NCI-H446 (cell line): ENCODE measurements at places on chromosomes 11 and 22.

GRCh38 chr22:46918197-46918596 is 155.7 kb downstream of the TBC1D22A start:
- no peak for DNase-seq

- DNase-seq: no peak
Observed at GRCh38 chr11:34243600-34244464, 114.0 kb downstream of the ABTB2 start.

DNA sequence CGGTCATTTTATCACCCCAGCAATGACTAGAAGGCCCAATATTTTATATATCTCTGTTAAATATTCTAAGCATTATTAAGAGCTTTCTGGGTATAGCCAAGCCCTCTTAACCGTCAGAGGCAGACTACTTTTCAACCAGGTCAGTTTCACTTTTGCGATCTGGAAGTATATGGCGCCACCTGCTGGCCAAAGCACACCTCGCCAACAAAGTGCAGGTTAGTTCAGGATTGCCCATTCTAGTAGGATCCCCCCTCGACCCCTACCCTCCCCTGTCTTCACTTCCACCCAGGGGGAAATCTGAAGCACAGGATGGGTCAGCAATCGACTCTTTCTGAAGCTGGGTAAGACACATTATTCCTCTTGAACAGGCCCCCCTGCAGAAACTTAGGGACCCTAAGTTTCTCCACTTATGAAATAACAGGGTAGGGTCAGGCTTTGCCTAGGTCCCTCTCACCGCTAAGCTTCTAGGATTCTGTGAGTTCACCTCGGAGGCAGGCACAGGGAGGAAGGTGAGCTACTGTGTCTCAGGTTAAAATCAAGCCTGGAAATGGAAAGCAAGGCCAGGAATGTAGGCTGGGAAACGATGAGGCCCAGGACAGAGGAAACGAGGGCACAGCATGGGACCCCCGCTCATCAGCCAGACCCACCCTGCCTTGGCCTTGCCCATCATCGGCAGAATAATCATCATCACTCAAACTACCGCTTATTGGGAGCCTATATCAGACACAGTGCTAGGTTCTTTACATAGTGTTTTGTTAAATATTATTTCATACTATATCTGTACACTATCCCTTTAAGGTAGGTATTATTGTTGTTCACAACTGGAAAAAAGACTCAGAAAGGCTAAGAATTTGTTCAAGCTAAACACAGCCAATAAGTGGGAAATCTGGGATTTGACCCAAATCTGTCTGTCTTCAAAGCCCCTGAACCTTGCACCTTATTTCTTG is 35.6 kb downstream of the KCNJ1 start:
- DNase-seq: peak; percentile 76

DNA sequence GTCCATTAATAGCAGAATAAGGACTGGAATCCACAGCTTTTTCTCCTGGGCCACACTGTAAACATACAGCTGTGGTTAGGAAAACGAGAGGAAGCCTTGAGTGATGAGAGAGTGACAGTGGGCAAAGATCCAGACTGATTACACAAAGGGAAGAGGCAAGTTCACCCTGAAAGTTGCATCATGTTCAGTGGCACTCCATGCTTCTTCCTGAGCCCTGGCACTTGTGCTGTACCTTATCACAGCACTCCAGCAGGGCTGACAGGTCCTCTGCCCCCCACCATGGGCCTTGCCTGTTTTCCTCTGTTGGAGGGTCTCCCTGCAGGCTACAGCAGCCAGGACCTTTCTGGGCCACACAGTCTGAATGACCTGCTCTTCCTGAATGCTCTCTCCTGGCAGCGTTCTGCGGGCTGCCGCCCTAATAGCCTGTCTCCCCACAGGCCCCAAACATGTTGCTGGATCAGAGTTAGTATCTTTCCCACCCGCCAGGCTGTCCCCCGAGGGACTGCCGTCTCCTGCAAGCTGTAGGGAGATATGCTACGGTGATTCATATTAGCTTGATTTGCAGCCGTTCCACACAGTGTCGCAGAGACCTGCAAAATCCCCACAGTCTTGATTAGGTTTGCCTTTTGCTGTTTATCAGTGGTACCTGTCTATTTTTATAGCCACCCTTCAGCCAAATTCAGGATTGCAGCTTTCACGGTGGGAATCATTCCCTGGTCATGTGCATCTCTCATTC is 60.2 kb downstream of the NTM start:
- DNase-seq: no peak

GRCh38 chr11:12822392-12823022 is 148.3 kb downstream of the TEAD1 start:
- DNase-seq: no peak

DNA sequence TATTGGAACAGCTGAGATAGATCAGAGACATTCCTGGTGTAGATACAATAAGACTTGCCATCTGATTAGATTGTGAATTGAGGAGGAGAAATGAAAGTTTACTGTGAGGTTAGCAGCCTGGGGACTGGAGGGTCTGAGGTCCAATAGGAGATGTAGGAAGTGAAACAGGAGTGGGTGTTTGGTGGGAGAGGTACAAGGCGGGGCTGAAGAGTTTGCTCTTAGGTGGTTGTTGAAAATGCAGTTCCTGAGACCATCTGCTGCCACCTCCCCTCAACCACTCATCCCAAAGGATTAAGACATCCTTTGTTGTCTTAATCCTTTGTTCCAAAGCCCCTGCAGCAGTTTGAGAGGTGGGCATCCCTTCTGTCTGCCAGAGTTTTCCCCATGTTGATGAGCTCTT is 14.8 kb downstream of the PIWIL4 start:
- DNase-seq: no peak

- DNase-seq: no peak
Observed at GRCh38 chr11:64643256-64643881, 52.3 kb downstream of the SLC22A12 start.

GRCh38 chr11:70020336-70021214 is 57.5 kb upstream of the ANO1 start:
- no peak for DNase-seq

DNA sequence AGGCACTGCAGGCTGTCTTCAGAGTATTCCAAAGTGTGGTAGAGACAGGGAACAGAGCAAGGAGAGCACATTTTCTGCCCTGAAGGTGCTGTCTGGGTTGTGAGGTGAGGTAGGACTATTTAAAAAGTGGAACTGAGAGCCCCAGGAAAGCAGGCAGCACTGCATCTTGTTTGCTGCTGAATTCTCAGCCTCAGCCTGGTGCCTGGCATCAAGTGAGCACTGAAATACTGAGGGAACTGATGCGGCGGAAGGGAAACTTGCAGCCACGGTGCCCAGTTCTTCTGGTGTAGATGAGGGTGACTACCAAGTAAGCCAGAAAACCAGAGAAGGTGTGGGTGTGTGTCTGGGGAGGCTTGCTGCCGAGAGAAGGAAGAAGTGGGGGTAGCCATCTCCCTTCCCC is 59.5 kb downstream of the TNRC6B start:
- DNase-seq: no peak

DNA sequence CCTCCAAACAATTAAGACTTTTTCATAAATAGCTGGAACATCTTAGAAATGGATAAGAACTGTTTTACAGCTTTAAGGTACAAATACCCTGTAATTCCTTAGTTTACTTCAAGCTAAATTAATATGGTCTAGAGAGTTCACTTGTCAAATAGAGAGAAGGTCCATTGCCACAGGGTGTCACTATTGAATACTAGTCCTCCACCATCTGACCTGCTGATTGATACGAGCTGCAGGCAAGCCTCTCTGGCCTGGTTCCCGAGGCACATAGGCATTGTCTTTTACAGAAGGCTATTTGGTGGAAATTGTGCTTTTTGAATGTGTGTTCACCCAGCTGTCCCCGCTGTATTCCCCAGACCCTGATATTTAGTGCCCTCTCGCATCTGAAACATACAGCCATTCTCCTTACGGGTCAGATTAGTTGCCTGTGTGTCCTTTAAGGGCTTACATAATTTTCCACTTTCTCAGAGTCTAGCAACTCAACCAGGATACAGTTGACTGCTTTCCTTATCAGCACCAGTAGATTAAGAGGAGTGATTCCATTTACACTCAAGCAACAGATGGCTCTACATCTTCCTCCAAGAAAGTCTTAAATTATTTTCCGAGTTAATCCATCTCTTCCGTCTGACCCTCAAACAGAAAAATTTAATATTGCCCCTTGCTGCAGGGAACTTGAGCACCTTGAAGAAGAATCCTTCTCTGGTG is 788.8 kb upstream of the FAT3 start:
- no peak for DNase-seq

- no peak for DNase-seq
Observed at GRCh38 chr11:121341609-121342008, 49.0 kb downstream of the SC5D start.

GRCh38 chr11:62556875-62557631 is 10.4 kb upstream of the AHNAK start:
- no peak for DNase-seq

- no peak for DNase-seq
Observed at GRCh38 chr11:117772360-117772759, 24.7 kb downstream of the DSCAML1 start.

GRCh38 chr11:75341612-75342011 is 9.8 kb downstream of the ARRB1 start:
- peak; percentile 30 for DNase-seq

DNA sequence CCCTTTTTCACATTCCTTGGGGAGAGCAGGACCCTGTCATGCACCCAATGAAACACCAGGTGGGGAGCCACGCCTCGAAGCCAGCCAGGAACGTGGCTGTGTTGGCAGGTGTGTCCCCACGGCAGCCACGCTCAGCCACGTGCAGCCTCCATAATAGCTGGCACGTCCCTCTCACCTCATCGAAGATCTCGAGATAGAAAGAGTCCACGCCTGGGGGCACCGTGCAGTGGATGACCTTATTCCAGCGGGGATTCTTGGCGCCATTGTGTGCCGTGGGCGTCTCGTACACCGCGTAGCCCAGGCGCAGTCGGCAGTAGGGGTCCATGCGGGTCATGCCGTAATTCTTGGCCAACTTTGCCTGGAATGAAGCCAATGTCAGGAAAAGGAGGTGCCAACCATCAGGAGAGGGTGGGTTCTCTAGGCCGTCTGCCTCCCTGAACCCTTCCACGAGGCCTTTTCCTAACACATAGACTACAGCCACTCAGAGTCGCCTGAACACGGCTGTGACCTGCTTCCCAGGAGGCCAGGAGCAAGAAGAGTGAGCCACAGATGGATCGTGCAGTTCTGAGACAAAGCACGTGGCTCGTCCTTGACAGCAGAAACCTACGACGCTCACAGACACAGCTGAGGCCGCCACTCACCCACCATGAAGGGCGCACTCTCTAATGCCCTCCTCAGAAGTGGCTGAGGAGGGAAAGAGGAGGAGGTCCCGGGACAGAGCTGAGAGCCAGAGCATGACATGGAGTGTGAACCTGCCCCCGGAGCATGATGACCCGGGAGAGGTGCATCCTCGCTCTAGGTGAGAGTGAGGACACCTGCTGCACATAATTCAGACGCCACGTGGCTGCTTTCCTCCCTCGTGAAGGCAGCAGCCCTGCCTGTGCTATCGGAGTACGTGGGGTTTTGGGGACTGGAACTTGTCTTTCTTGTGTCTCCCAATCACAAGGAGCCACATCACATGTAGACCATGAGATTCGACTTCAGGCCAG is 19.1 kb downstream of the TOLLIP start:
- DNase-seq: no peak

DNA sequence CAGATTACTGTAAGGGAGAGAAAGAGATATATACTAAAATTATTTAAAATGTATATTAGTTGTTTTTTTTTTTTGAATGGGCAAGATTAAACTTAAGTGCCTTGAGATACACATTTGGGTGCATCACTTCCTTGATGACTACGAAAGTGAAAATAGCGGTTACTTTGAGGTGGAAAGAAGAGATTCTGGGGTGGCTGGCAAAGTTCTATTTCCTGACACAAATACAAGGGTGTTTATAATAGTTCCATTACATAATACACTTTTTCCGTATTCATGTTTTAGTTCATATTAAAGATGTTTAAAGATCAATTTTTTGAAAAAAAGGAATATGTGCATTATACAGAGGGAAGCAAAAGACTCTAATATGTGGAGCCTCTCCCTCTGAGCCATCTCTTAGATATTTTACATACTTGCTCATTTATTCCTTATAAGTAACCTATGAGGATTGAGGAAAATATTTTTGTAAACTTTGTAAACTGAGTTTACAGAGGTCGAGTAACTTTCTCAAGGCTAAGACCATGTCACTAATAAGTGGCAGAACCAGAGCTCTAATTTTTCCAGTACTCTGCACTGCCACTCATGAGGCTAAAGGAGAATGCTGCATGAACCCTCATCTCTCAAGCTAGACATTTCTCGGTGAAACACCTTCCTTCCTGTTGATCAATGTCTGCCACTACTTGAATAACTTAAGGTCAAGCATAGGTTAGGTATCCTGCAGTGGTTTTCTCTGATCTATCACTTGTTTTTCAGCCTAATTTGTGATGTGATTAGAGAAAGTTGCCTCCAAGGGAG is 58.6 kb downstream of the DDIAS start:
- no peak for DNase-seq

- DNase-seq: no peak
Observed at GRCh38 chr11:1781593-1781975, 17.9 kb upstream of the CTSD start.

- no peak for DNase-seq
Observed at GRCh38 chr22:38467904-38468442, at the start of gene KDELR3. Gene KDELR3 (plus strand): TSS chr22:38468096. CDS start chr22:38468234, 138 bp downstream.

GRCh38 chr22:49999063-49999945 is 13.3 kb downstream of the IL17REL start:
- no peak for DNase-seq

DNA sequence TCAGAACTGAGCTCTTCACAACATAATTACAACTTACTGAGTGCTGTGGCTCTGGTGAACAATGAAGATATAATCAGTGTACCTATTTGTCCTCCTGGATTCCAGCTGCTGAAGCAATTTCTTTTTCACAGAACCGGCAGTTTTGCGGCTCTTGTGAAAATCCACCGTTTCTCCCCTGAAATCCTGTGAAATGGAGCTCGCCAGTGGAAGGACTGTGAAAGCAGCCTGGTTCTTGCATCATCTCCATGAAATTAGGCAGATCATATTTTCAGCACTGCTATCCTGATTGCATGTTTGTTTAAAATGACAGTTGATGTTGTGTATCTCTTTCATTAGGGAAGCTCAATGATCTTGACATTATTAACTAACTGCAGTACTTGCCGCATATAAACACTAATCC is 120.2 kb upstream of the SNX19 start:
- DNase-seq: no peak

GRCh38 chr11:132134322-132134721 is 763.9 kb downstream of the NTM start:
- no peak for DNase-seq

DNA sequence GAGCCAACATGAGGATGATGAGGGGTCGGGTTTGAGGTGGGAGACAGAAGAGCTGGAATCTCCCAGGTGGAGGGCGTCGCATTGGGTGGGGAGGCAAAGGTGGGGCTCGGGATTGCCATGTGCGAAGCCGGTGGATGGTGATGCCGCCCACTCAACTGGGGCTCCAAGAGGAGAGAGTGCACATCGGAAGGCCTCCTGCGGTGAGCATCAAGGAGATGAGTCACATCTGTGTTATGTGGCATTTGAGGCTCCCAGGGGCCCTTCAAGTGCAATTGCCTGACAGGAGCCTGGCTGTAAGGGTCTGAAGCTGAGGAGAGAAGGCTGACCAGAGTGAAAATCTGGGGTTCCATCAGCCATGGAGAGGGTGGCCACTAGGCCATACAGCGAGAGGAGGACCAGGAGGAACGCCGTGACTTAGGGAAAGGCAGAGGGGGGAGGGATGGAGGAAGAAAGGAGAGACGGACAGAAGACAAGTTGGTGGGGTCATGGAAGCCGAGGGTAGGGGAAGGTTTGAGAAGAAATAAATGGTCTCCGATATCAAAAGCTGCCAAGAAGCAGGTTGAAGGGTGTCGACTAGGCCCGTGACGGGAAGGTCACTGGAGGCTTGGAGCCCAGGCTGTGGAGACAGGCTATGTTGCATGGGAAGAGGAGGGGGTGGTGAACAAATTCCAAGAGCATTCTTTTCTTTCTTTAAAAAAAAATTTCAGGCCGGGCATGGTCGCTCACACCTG is 21.3 kb downstream of the RASD2 start:
- DNase-seq: no peak
